ENCODE measurements at places on chromosomes 11 and 22.

DNA sequence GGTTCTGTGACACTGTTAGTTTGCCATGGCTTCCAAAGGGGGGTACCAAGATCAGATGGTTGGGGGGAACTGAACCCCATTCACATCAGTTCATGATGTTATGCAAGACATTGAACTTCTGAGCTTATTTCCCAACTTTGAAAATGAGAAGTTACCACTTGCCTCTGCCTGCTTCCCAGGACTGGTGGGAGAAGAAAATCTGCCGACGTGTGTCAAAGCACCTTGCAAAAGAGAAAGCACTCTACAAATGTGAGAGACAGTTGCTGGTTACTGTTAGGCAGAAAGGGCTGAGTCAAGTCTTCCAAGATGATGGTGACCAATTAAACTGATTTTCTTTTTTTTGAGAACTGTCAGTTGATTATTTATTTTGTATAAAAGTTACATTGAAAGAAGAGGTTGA lies 45.6 kb downstream of the SMCO4 start:
- DNase-seq, result no peak

- no peak for DNase-seq
These were observed 6.5 kb downstream of the FAR1 start for GRCh38 chr11:13674799-13675509.

GRCh38 chr22:33835265-33835664 lies 85.0 kb downstream of the LARGE1 start:
- DNase-seq, result no peak

GRCh38 chr11:122187373-122188165 lies 71.6 kb upstream of the BLID start:
- DNase-seq, result no peak

- DNase-seq, result peak; percentile 48
These were observed 9.7 kb upstream of the CCKBR start for GRCh38 chr11:6249770-6250555.

- DNase-seq, result no peak
These were observed 227.7 kb upstream of the B3GAT1 start for GRCh38 chr11:134639586-134640330.

DNA sequence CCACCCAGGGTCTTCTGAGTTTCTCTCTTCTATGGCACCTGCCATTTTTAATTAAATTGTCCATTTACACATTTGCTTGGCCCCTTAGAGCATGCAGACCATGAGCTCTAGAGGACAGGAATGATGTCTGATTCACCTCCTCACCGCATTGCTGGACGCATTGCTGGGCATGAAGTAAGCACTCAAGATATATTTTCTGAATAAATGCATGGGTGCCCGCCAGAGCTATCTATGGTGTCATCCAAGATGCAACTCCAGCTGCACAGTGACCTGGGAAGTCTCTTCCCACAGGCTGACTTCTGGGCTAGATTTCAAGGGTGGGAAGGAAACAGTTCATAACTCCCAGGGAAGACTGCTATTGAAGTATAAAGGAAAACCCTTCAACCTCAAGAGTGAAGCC lies 66.6 kb upstream of the ASPHD2 start:
- no peak for DNase-seq

- no peak for DNase-seq
These were observed 148.1 kb downstream of the FBXO7 start for GRCh38 chr22:32622744-32623110.

Measured in NCI-H2029 (cell line).